Stimulated activated CD4-positive, alpha-beta T cell treated with anti-CD3 and anti-CD28 coated beads, TNF-alpha, amount 100 ng/mL, for 4 hours (primary cell): ENCODE measurements at places on chromosomes 4 and X.

GRCh38 chr4:142741995-142742394 is 104.1 kb downstream of the INPP4B start:
- no peak for DNase-seq

DNA sequence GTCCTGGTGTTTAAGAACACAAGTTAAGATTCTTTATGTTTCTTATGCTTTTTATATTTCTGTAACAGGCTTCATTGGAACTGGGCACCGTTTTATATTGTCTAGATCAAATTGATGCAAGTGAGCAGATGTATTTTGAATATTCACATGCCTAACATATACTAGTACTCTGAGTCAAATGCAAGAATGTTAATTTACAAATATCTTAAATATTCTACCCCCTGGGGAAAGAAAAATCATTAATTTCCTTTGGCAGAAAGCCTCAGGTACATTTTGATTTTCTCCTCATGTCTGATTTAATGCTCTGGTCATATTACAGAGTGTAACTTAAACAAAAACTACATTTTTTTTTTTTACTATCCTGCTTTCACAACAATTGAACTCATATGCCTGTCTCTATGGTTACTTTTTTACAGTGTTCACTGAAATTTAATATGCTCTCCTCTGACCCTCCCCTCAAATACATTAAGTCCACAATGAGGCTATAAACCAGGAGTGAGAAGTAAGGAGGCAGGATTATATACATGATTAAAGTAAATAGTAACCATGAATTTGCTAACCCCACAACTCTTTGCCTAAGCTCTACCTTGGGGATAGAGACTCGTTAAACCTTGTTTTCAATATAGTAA is 2.4 kb upstream of the NSUN7 start:
- no peak for DNase-seq

- no peak for DNase-seq
Measured at GRCh38 chrX:1027133-1027532, 185.3 kb downstream of the CRLF2 start.

- no peak for DNase-seq
Measured at GRCh38 chr4:76659103-76659490, 224.1 kb downstream of the SHROOM3 start.

GRCh38 chr4:116016201-116016600 is 902.8 kb upstream of the NDST4 start:
- no peak for DNase-seq

DNA sequence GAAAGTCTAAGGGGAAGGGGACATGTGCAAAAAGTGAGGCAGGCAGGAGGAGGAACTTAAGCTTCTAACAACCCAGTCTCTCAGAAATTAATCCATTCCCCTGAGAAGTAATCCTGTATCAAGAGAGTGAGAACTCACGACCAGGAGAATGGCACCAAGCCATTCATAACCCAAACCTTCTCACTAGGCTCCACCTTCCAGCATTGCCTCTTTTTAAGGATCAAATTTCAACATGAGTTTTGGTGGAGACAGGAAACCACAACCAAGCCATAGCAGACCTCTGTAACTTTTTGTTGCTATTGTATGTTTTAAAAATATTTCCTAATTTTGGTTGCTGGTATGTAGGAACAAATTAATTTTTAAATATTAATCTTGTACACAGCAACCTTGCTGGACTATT is 32.8 kb downstream of the PASD1 start:
- DNase-seq: no peak

- no peak for DNase-seq
Measured at GRCh38 chrX:69618803-69619202, 2.9 kb downstream of the EDA start.

DNA sequence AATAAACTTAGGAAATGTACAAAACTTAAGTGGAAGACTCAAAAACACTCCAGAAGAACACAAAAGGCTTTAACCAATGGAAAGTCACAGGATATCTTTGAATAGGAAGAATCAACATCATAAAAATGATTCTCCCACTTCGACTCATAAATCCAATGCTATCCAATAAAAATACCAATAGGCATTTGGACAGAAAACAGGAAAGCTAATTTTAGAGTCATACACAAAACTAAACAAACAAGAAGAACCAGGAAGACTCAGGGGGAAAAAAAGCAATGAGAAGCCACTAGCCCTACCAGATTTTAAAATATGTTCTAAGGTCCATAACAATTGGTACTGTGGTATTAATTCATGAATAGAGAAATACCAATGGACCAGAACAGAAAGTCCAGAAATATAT is 28.2 kb downstream of the SLC9A7 start:
- no peak for DNase-seq
